ENCODE measurements at places on chromosomes 4 and X.

DNA sequence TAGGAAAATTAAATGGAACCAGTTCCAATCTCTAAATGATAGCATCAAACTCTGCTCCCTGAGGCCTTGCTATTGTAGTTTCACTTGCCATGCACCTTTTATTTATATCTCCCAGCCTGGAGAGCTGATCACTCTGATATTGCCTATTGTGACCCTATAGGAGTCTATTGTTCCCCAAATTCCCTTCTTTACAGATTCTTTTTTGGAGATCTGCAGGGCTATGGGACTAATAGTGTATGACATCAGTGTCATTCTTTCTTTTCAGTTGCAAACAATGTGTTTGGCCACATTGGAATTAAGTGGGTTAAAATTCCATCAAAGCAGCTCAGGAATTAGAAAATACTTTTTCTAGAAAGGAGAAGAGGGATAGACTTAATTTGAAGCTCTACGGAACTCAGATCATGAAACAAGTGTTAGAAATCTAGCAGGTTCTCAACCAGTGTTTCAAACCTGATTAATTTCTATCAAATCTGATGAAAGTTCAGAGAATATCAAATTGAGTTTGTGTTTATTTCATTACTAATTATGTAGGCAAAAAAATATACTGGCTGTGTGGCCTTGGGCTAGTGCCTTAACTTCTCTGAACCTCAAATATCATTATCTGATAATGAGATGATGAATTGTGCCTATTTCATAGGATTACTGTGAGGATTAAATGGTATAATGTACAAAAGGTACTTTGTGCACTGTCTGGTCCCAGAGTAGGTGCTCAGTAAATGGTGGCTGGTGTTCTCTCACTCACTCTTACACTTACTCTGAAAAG lies 71.4 kb downstream of the COL4A6 start:
- DNase-seq = no peak

DNA sequence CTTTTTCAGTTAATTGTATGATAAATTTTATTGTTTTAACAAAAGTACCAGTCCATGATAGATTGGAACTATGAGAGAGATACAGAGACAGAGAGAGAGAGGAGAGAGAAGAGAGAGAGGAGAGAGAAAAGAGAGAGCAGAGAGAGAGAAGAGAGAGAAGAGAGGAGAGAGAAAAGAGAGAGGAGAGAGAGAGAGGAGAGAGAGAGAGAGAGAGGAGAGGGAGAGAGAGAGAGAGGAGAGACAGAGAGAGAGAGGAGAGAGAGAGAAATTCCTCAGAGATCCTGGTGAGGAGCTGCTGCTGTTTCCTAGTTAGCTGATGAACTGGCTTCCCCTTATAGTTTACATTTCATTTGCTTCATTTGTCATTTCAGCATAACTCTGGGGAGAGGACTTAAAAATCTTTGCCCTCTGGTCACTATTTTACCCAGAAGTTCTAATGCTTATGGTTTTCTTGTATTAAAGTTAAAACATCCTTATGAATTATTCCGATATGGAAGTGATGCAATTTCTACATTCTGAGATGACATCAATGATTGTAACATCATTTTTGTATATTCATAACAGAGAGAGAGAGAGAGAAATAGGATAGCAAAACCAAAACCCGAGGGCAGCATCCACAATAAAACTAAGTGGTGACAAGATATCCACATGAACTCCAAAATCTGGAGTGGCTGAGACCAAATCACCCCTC lies 10.8 kb downstream of the CTAG1A start:
- no peak for DNase-seq

DNA sequence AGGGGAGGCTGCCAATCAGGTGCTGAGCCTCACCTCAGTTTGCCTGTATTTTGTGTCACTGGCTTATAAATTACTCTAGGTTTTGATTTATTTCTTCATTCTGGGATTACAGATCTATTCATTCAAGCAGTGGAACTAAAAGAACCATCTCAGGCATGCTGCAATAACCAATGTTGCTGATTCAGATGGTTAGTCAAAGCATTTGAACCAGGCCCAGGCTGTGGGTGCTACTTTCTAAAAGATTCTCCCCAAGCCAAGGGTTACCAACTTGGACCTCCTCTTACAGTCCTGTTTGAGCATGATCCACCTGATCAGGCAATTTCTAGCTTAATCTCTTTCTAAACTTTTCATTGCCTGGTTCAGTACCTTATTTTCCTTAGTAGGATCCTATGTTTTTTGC lies 67.2 kb downstream of the TMEM131L start:
- no peak for DNase-seq

GRCh38 chr4:121582296-121582695 lies 114.5 kb downstream of the ANXA5 start:
- no peak for DNase-seq

- DNase-seq = no peak
Observed at GRCh38 chr4:84857296-84857695, 109.2 kb downstream of the WDFY3 start.

GRCh38 chrX:11434607-11435006 lies 141.4 kb downstream of the AMELX start:
- no peak for DNase-seq

DNA sequence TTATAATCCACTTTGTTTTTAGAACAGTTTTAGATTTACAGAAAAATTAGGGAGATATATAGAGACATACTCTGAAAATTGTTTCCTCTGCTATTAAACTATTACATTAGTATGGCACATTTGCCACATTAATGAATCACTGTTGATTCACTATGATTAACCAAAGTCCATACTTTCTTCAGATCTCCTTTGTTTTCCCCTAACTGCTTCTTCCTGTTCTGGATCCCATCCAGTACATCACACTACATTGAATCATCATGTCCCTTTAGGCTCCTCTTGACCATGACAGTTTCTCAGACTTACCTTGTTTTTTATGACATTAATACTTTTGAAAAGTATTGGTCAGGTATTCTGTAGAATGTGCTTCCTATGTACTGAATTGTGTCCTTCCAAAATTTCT lies 109.2 kb upstream of the EDNRA start:
- no peak for DNase-seq

DNA sequence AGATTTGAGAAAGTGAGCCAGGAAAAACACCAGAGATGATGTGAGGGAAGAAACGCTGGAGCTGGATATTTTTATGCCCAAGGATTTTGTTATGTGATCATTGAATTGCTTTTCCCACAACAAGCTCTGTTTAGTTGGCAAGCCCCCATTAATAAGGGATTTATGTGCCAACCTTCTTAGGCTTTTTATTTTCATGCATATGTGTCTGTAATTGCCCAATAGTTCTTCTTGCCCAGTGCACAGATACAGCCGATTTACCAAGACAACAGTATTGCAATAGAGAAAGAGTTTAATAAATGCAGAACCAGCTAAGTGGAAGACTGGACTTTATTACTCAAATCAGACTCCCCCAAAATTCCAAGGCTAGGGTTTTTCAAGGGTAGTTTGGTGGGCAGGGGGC lies 57.7 kb downstream of the TRIM2 start:
- no peak for DNase-seq

DNA sequence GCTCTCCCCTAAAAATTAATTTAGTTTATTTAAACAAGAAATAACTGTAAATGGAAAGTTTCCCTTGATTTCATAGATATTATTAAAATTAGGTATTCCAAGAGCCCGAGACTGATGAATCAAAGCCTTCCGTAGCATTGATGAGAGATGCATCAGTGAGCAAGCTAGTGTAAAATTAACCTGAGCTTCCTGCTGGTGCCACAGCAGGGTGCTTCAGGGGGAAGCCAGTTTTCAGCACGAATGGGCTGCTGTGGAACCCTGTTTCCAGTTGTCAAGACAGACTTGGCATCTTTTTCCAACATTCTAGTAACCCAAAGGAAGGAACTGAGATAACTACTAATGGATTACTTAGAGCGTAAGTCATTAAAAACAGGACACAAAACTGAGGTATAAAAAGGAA lies 221.7 kb downstream of the RBMX2 start:
- no peak for DNase-seq

DNA sequence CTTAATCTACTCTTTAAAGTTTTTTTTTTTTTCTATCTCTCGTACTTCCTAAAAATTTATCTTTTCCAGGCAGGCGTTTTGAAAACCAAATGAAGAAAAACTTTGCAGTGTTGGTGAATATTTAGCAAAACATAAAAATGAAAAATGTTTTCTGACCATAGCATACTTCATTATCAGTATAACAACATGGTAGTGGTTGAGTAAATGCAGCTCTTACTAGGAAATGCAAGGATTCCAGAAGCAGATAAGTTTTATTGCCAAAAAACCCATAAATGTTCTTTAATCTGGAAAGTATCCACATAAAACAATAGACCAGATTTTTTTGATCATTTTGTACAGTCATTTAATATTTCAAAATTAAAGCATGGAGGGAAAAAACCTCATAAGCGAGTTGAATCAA lies 136.9 kb upstream of the GUCY1A1 start:
- DNase-seq = no peak

DNA sequence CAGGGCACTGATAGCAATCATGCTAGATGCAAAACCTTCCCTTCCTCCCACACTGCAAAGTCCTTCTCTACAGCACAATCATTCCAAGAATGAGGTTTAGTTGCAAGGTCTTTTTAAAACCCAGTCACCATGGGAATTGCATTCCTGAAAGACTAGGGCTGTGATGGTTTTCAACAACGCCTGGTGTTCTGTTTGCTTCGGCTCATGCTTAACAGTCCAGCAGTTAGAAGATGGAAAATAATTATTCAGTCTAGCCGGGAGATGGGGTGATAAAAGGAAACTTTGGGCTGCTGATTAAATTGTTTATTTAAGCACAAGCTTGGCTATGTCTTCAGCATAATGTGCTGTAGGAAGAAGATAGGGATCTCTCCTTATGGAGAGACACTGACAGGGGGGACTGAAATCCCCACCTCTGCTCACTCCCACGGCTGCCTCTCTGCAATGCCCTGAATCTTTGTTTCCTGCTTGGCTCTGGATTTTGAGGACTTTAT lies 211.4 kb downstream of the MID1IP1 start:
- DNase-seq = no peak

- DNase-seq = no peak
Observed at GRCh38 chr4:176504118-176504517, 184.4 kb downstream of the SPCS3 start.

- DNase-seq = no peak
Observed at GRCh38 chr4:173169178-173169427, 492 bp downstream of the GALNT7 start.

DNA sequence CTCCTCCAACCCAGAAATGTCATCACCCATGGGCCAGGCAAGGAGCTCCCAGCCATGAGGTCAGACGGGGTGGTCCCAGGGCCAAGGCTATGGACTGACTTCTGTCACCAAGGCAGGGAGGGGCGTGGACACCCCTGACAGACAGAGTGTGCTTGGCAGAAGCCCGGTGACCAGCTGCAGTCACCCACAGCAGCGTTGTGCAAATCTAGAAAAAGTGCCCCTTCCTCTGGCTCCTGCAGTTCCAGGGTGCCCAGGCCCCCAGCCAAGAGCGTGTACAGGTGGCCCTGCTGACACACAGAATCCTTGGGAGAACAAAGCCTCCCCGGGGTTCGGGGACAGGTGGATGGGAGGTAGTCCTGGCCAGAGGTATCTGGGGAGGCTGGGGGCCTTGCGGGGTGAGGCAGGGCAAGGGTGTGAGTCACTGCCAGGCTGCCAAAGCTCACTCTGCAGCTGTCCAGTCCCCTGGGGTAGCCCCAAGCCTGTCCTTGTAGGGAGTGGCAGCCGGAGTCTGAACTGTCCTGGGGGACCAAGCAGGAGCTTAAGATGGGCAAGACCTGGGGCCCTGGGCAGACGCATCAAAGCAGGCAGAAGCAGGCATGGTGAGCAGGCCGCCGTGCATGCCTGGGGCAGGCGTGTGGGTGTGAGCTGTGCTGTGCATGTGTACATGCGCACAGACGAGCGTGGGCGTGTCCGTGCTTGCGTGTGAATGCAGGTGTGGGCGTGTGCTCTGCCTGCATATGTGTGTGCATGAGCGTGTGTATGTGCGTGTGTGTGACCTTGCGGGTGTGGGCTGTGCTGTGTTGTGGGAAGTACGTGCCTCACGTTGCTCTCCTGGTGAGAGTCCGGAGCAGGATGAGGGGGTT lies 3.3 kb downstream of the MYL5 start:
- peak; percentile 44 for DNase-seq

GRCh38 chrX:139811942-139812629 lies 104.1 kb upstream of the MCF2 start:
- no peak for DNase-seq
